ENCODE measurements at places on chromosomes 1 and 21.
A peak's percentile ranks its signal among the peaks of the same experiment; 100 is the strongest.

DNA sequence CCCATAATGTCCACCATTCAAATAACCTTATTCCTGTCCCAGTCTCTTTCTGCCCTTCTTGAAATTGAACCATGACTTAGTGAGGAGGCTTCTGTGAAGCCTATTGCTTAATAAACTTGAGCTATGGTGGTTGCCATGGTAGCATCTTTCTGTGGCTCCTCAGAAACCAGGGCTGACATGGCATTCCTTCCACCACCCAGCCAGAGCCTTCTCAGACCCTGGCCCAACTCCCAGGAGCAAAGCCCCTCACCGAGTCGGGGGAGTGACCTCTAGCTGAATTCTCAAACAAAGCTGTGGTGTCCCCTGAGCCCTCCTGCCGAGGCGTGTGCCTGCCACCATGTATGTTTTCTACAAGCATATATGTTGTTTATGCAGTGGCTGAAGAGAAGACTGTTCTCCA, 259.1 kb downstream of the CACNA1E start:
- no peak for DNase-seq

- DNase-seq = no peak
Observed at GRCh38 chr1:69223156-69223555, 344.6 kb upstream of the LRRC7 start.

- DNase-seq = no peak
Observed at GRCh38 chr1:52159033-52159789, 17.3 kb downstream of the ZFYVE9 start.

GRCh38 chr21:14866859-14867765, 197.7 kb downstream of the NRIP1 start:
- no peak for DNase-seq

DNA sequence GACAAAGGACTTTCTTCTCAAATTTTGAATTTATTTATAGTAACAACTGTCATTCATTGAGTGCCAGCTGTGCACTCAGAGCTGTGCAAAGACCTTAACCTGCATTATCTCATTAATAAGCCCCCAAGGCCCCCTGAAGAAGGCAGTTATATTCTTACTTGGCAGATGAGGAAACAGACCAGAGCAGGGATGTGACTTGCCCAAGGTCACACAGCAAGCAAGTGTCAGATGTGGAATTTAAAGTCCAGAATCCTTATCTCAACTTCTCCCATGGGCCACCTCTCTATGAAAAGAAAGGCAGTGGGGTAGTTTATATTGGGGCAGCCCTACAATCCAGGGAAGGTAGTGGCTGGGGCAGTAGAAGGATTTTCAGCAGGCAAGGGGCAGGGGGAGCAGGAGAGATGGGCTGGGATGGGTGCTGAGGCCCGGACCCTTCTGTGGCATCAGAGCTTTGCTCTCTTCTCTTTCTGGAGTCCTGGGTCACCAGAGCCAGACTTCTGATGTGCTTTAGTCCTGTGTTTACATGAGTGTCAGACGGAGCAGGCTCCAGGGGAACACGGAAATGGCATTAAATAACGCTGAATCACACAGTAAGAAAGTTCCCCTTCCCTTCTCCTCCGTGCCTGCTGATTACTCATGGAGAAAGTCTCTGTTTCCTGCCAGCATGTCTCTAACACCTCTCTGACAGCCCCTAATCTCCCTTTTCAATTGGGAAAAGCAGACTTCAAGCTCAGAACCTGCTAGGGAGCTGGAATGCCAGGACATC, 39.5 kb downstream of the EPHB2 start:
- DNase-seq = peak; percentile 51

DNA sequence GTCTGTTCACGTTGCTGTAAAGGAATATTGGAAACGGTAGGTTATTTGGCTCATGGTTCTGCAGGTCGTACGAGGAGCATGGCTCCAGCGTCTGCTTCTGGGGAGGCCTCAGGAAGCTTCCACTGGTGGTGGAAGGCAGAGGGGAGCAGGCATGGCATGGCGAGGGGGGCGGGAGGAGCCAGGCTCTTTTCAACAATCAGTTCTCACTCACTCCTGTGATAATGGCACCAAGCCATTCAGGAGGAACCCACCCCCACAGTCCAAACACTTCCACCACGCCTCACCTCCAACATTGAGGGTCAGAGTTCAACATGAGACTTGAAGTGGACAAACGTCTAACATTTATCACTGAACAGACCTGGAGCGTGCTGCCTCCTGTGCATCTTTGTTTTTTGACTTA, 141.2 kb downstream of the PGBD5 start:
- DNase-seq = no peak

DNA sequence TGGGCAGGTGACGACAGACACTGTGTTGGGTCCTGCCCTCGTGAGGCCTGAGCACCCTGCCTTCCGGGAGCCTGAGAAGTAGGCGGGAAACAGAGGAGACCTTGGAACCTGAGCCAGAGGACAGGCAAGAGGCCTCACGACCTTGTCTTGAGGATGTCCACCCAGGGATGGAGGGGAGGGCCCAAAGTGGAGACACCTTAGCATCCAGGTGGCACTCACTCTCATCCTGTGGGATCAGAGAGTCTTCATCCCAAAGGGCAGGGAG, 347.2 kb downstream of the NPHP4 start:
- no peak for DNase-seq

DNA sequence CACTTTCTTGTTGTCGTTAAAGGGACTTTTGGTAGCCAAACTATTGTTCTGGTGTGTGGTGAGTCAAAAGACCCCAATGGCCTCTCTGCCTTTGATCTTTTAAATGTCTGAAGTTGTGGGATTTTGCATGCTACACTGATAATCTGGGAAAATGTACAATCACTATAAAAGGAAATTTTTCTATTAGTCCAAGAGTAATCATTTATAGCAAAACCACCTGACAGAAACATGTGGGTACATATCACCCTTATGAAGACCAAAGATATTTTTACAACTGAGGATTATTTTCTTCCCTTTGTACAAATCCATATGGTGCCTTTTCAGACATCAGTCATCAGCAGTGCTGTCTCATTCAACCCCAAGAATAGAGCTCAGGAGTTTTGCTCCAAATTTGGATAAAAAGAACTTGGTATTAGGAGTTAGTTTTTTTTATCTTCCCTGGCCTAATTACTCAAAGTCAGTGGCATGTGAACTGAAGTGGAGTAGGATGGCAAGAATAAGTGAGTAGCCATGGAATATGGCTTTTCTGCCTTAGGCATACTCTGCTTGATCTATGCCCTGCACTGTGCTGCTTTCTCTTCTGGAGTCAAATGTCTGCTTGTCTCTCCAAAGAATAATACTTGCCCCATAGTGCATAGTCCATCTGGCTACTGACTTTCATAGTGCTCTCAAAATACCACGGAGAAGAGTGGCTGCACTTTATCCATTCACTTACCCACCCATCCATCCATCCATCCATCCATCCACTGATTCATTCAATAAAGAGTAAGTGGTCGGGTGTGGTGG, 13.5 kb downstream of the GREM2 start:
- DNase-seq = no peak

DNA sequence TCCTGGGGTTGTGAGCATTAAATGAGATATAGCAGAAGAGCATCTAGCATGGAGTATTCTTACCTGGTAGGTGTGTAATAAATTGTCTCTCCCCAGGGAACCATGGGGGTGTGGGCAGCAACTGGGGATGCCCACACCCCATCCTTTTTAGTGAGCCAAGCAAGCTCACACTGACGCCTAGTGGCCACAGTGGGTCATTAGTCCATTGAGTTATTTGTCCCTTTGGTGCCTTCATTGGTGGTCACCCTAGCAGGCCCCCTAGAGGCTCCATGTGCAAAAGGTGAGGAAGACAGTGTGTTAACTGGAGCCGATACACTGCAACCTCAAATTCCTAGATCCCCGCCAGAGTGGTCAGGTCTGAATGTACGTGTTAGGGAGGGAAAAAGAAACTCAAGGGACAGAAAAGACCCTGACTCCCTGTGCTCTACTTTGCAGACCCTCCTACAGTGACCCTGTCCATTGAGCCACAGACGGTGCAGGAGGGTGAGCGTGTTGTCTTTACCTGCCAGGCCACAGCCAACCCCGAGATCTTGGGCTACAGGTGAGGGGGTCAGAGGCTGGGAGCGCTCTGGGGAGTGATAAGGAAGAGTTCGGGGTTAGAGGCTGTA, 93.3 kb upstream of the CD1D start:
- DNase-seq = peak; percentile 85
